Fibroblast of skin of back (primary cell): ENCODE measurements at places on chromosomes 4 and X.

- DNase-seq = peak; percentile 82
These were observed 20.0 kb downstream of the CFAP97 start for GRCh38 chr4:185183622-185184281.

DNA sequence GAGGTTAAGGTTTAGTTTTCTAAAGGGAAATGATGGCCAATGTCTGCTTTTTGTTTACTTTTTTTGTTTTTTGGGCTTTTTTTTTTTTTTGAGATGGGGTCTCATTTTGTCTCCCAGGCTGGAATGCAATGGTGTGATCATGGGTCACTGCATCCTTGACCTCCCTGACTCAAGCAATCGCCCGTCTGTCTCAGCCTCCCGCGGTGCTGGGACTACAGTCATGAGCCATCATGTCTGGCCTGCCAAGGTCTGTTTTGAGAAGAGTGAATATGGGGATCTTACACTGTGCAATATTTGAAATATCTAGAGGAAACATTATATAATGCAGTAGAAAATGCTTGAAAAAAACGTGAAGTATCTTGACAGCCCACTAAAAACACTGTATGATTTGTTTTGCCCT lies 162.5 kb downstream of the GASK1B start:
- no peak for DNase-seq

DNA sequence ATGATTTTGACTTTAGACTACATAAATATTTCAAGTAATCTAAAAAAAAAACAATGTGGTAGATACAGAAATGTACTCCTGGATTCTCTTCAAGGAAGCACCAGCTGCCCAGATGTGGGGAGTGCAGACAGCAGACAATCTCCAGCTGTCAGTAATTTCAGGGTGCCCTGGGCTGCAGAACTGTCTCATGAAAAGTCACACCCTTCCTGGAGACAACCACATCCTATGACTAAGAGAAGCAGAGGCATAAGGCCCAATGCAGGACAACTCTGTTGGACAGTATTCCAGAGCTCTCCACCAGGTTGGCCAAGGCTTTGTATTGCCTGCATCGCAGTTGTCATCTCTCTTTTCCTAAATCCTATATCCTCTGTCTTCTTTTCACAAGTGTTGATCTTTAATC lies 34.4 kb upstream of the BLTP1 start:
- DNase-seq = peak; percentile 40

DNA sequence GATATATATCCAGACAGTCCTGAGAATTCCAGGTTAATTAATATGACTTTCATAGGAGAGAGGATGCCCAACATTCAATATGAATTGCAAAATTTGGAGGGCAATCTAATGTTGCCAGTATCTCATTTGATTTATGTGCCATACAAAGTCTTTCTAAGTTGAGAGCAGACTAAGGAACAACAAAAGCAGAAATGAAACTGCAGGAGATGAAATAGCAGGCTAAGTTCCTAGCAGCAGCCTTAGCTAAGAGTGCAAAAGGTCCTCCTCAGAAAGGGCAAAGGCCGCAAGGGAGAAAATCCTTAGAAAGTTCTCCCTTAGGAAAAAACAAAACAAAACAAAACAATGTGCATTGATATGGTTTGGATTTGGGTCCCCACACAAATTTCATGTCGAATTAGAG lies 602.9 kb upstream of the HTR2C start:
- DNase-seq = no peak

GRCh38 chr4:156999175-156999517 lies 27.5 kb upstream of the PDGFC start:
- peak; percentile 99 for DNase-seq

- DNase-seq = peak; percentile 90
These were observed 49.0 kb upstream of the VEGFC start for GRCh38 chr4:176841711-176842112.
